ENCODE measurements at places on chromosomes 3 and 15.

DNA sequence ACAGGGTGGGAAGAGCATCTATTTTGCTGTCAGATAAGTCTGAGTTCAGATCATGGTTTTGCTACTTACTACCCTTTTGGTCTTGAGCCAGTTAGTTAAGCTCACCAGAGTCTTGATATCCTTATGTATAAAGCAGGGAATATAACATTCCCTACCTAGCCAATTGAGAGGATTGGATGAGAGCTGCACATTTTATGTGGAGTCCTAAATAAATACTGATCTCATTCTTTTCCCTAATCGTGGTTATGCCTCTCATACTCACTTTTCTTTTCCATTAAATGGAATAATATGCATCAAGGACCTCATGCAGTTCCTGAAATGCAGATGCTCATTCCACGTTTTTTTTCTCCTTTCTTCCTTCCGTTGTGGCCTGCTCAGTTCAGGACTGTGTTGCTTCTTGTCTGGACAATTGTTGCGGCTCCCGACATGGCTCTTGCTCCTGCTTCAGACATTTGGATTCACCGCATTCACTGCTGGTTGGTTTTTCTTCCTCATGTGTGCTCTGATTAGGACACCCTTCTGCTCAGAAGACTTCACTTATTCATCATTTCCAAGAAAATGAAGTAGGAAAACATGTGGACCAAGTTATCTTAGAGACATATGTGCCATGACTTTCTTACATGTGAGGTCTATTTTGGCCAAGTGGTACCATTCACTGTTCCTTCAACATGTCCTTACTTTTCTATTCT lies 90.2 kb downstream of the NFKBIZ start:
- no peak for DNase-seq

DNA sequence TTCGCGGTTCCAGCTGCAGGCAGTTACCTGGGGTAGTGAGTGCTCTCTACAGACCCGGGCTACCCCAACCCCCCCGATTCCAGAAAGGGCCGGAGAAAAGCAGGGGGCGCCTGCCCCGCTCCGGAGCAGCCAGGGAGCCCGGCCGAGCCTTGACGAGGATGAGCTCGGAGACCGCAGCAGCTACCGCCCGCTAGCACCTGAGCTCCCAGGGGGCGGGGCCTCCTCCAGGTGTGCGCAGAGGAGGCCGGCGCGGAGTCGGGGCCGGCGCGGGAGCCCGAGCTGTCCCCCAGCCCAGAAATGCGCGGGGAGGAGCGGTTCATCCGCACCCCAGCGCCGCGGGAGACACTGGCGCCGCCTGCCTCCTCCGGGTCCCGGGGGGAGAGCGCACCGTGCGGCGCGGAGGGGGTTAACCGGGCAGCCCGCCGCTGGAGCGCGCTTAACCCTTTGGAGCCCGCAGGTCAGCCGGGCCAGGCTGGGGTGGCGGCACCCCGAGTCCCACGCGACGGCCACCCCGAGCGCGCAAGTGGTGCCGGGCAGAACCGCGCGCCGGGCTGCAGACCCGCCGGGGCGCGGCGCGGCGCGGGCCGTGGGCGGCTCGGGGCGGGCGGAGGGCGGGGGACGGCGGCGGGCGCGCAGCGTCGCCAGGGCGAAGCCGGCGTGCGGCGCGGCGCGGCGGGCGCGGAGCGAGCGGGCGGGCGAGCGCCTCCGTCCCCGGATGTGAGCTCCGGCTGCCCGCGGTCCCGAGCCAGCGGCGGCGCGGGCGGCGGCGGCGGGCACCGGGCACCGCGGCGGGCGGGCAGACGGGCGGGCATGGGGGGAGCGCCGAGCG lies at the start of gene CACNA1D:
CACNA1D (plus strand) TSS at position 649 of the 829 bp plus-strand sequence. CDS start 556 bp downstream, outside the sequence.
- no peak for DNase-seq

DNA sequence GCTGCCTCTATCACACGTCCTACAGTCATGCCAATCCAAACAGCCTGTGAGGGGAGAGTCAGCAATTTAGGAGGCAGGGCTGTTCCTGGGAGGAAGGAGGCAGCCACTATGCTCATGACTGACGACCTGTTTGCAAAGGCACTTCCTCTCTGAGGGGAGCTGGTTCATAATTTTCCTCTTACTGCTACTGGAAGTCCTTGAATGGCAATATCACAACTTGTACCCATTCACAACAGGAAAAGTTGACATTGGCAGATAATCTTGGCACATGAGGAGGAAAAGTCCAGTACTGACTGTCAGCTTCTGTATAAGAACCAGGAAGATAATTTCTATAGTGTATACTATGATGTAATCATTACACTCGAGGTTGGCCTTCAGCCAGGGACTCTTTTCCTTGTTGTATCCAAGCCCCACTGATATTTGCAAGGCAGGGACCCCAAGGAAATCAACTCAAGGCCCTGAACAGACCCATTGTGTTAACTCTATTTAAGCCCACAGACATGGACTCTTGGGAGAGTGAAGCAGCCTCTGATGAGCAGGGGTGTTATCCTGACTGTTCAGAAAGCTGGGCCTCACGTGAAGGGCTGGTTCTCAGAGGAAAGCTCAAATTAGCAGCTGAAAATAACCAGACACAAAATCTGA lies 267.3 kb upstream of the ADAMTS9 start:
- no peak for DNase-seq

DNA sequence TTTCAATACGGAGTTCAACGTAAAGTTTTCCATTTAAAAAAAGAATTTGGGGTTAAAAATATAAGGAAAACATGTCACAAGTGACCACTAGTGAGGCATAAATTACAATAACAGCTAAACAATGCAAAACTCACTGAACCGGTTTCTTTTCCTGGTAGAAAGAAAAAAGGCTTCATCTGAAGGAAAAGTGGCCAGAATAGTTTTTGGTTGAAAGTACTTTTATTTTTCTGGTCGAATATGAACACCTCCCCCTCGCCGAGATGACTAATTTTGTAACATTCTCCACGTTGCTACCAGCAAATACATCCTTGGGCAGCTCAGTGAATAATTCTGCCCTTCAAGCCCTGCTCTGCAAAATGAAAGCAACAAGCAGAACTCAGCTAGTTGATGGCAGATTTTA lies 3.9 kb upstream of the SRGAP3 start:
- DNase-seq, result no peak

DNA sequence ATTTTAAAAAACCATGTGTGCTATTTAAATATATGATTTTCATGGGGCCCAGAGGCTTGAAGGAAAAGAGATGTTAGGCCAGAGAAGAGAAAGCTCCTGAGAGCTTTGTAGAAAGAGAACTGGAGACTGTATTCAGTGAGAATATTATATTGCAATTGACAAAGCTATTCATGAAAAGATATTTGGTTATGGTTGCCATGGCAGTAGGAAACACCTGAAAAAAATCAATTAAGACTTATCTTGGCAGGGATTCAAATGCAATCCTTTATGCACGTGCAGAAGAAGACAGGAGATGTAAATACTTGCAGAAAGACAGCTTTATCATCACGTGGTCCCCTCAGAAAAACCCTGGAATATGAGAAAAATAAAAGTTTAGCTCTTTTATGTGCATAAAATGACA lies 636.0 kb upstream of the TBL1XR1 start:
- no peak for DNase-seq

DNA sequence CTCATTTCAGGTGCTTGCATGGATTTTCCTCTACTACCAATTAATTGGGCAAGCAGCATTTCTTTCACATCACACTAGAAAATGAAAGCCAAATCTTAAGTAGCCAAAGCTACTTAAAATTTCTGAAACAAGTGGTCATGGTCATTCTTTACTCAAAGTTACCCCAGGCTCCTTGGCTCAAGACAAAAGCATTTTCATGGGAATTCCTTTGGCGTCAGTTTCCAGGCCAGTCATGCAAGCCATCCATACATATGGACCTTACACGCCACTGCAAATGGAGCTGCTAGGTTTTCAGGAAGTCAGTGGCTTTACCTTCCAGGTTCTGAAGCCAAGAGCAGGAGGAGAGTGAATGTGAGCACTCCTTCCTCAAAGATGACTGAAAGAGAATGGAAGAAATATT lies 83.7 kb upstream of the IL12A start:
- no peak for DNase-seq

DNA sequence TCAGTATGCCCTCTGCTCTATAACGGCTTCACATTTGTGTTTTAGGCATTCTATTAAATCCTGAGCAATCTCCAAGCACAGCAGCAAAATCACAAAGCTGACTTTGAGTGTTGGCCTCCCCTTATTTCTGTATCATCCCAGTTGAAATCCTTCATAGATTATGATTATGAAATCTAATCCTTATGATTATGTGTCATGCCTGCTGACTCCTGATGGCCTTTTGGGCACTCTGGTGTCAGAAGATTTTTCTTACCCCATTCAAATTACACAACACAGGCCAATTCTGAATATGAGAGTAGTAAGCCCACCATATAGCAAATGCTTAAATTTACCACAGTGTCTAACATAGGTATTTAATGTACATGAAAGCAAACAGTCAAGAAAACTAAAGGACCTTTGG lies 34.3 kb downstream of the CDV3 start:
- no peak for DNase-seq

GRCh38 chr15:94080416-94080815 lies 150.9 kb upstream of the MCTP2 start:
- no peak for DNase-seq

DNA sequence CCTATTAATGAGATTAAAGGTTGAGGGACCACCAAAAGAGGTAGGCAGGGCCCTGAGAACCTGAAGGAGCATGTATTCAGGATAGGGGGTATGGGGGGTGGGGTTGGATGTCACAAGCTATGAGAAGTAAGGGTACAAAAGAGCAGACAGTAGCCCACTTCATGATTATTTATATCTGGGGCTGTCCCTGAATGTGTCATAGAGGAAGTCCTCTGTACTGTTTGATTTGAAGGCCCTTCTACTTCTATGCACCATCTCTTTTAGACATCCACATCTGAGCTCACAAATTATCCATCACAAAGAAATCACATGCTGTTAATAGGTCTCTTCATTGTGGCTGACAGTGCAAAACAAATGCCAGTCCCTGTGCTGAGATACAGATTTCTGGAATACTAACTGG lies 68.6 kb downstream of the FHIT start:
- no peak for DNase-seq

- DNase-seq, result no peak
These were observed 243.5 kb upstream of the SLCO3A1 start for GRCh38 chr15:91609966-91610365.

DNA sequence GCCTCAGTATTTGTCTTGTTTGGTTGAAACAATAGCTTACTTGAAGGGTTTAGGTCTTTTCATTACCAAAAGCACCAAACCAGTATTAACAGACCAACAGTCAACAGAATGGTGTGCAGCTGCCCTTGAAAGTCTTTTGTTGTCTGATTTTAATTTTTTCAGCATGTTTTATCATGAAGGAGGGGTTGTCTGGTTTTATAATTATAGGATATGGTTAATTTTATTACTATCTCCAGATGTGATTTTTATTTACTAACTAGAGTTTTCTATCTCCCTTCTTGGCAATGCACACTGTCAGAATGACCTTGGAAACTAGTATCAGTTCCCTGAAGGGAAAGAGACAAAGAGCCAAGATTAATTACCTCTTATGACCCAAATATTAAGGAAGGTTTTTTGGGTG lies 9.2 kb upstream of the CD200R1L start:
- DNase-seq, result no peak

- no peak for DNase-seq
These were observed 37.0 kb downstream of the FOXL2 start for GRCh38 chr3:138909904-138910303.

- DNase-seq, result no peak
These were observed 25.6 kb upstream of the FAM174B start for GRCh38 chr15:92681141-92681631.

DNA sequence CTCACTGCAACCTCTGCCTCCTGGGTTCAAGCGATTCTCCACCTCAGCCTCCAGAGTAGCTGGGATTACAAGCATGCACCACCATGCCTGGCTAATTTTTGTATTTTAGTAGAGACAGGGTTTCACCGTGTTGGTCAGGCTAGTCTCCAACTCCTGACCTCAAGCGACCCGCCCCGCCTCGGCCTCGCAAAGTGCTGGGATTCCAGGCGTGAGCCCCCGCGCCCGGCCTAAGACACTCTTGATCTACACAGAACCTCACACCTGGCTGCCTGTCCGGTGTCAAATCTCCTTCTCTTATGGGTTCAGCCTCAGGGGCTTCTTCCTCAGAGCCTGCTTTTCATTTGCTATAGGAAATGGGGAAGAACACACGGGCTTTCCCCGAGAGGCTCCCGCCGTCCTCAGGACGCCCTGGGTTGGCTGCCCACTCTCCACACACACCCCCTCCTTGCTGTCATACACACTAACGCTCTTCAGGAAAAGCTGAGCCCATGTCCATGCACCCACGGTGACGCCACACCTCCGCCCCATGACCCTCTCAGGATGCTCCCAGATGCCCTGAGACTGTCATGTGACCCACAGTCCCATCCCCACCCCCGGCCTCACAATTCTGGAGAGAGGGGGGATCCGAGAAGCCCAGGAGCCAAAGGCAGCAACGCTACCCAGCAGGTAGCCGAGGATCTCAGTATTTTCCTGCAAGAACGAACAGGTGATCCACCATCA lies 10.4 kb downstream of the TMEM44 start:
- no peak for DNase-seq

- no peak for DNase-seq
These were observed 188.9 kb downstream of the MEIS2 start for GRCh38 chr15:36911322-36911944.

- no peak for DNase-seq
These were observed 31.7 kb downstream of the CSNK1G1 start for GRCh38 chr15:64324165-64324877.

- peak; percentile 85 for DNase-seq
These were observed at the start of gene EOMES for GRCh38 chr3:27721717-27722564. Gene EOMES, minus strand, starts transcription at chr3:27722323. Its CDS starts 29 bp downstream, at chr3:27722294.

DNA sequence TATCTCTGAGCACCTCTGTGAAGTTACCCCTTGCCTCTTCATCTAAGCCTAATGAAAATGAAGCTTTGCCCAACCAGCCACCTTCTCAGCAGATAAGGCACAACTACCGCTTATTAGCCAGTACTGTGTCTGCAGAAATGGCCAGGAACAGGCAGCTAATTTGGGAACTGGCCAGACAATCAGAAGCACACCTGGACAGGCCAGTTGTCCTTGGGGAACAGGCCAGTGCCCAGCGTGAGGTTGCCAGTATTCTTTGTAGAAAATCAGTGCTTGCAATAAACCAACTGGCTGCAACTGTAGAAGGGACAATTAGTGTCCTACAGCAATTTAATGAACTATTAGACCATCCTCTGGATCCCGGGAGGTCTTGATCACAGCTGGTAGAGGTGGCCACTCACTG lies 10.4 kb upstream of the TMEM87A start:
- no peak for DNase-seq

GRCh38 chr15:41259546-41260189 lies 28.6 kb downstream of the CHP1 start:
- DNase-seq, result no peak

DNA sequence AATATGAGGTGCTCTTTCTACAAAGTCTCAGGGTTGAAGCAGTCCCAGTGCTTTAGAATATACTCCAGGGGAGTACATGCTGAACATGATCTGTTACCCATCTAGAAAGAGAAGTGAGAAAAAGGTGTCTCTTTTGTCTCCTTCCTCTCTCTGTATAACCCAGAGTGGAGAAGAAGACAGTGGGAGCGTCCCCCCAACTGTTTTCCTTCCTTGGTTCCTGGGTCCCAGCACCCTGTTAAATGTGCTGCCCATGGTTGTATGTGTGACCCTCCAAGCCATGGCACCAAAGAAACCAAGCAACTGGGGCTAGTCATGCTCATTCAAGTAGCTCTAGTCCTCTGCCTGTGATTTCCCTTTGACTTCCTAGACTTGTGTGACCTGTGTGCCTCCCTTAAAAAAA lies 683.7 kb downstream of the TBL1XR1 start:
- no peak for DNase-seq

GRCh38 chr15:33864360-33865075 lies 103.8 kb upstream of the CHRM5 start:
- DNase-seq, result no peak
